ENCODE measurements at places on chromosomes 11 and 22.
A peak's percentile ranks its signal among the peaks of the same experiment; 100 is the strongest.

DNA sequence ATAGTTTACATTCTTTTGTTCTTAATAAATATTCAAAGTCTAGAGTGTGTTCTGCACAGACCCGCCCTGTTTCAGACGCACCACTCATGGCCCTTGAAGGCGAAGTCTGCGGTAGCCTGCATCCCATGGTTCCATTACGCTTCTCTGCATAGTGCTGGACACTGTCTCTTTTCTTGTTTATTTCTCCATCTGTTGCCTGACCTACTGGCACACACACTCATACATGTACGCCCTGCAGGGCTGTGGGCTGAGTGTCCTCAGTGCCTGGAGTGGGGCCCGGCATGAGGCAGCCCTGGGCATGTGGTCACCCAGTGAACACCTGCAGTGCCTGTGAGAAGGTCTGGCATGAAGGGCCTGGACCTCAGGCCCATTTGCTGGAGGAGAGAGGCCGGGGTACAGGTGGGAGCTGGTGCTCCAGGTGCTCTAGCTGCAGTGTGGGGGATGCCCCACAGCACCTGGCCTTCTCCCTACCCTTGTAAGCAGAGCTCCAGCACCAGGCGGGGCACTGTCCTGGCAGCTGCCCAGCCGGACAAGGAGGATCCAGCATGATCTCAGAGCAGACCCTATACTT, 404.1 kb downstream of the TBC1D22A start:
- no peak for DNase-seq

GRCh38 chr11:59368238-59369022, 9.7 kb downstream of the OR5AN1 start:
- no peak for DNase-seq

- no peak for DNase-seq
These were observed 1.6 kb downstream of the OR10A2 start for GRCh38 chr11:6864438-6864837.

DNA sequence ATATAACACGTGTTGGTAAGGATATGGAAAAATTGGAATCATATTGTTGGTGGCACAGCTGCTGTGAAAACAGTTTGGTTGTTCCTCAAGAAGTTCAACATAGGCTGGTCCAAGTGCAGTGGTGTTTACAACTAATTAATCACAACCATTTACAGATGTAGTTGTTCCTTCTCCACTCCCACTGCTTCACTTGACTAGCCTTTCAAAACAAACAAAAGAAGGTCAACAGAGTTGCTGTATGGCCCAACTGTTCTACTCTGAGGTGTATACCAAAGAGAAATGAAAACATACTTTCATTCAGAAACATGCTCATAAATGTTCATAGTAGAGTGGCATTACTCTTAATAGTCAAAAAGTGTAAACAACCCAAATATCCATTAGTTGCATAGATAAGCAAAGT, 36.6 kb upstream of the ACAT1 start:
- DNase-seq, result peak; percentile 24

- no peak for DNase-seq
These were observed 15.3 kb downstream of the RTCB start for GRCh38 chr22:32396746-32397145.

- DNase-seq, result no peak
These were observed 22.6 kb upstream of the SORL1 start for GRCh38 chr11:121429556-121429955.

DNA sequence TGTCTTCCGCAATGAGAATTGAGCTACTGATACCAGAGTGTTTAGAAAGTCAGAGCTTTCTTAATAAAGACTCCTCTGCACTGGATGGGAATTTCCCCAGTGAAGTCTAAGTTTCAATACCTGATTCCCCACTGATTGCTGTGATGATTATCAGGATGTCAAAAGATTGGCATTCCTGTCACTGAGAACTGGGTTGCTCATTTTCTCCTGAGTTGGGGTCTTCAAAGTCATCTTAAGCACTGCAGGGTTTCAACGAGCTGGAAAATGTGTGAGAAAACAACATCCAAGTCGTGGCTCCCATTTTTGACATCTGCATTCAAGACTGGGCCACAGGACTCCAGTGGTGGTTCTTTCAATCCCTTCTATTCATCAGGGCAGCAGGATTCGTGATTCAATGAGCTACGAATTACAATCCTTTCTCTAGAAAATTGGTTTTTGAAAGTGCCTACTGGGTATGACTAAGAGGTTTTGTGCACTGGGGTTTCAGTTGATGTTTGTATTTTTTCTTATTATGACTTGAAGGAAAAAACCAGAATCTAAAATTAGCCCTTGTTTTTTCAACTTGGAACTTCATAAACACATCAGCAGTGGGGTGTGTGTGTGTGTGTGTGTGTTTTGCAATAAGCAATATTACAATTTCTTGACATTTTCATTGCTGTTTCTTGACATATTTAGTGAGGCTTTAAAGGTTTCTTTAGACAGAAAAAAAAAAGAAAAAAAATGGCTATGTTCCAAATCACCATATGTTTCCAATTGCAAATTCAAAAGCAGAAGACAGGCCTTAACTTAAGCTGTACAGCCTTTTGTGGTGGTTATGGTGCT, 233.0 kb downstream of the FAM76B start:
- DNase-seq, result no peak

GRCh38 chr22:19814428-19814827, 40.2 kb downstream of the GNB1L start:
- no peak for DNase-seq

GRCh38 chr11:35192347-35192746, 53.4 kb downstream of the CD44 start:
- no peak for DNase-seq

- peak; percentile 87 for DNase-seq
These were observed at the start of gene CTNND1 for GRCh38 chr11:57761301-57762234. Gene CTNND1, plus strand, starts transcription at chr11:57761802. Its CDS starts 29,677 bp downstream, at chr11:57791479.

GRCh38 chr11:130449310-130449990, 1.0 kb downstream of the ADAMTS15 start:
- DNase-seq, result no peak

DNA sequence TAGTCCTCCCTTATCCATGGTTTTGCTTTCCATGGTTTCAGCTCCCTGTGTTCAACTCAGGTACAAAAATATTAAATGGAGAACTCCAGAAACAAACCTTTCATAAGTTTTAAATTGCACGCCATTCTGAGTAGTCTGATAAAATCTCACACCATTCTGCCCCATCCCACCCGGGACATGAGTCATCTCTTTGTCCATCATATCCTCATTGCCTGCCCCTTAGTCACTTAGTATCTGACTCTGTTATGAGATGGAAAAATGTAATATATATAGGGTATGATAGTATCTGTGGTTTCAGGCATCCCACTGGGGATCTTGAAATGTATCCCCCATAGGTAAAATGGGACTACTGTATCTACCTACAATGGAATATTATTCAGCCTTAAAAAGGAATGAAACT, 35.5 kb upstream of the FGF3 start:
- DNase-seq, result no peak

- DNase-seq, result peak; percentile 58
These were observed 5.3 kb upstream of the LRRN4CL start for GRCh38 chr11:62694455-62695167.

GRCh38 chr22:20436768-20437612, 635 bp downstream of the SCARF2 start:
- DNase-seq, result no peak

DNA sequence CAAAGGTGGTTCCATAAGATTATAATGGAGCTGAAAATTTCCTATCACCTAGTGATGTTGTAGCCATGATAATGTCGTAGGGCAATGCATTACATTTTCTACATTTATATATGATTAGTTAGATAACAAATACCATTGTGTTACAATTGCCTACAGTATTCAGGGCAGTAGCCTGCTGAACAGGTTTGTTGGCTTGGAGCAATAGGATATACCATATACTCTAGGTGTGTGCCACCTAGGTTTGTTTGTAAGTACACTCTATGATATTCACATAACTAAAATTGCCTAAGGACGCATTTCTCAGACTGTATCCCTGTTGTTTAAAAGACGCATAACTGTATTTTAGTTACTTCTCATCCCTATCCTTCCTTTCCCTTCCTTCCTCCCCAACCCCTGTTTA, 13.6 kb downstream of the PLEKHB1 start:
- no peak for DNase-seq

GRCh38 chr11:79536155-79536917, 95.5 kb upstream of the TENM4 start:
- no peak for DNase-seq

GRCh38 chr11:112266410-112266778, 5.7 kb upstream of the PLET1 start:
- no peak for DNase-seq

DNA sequence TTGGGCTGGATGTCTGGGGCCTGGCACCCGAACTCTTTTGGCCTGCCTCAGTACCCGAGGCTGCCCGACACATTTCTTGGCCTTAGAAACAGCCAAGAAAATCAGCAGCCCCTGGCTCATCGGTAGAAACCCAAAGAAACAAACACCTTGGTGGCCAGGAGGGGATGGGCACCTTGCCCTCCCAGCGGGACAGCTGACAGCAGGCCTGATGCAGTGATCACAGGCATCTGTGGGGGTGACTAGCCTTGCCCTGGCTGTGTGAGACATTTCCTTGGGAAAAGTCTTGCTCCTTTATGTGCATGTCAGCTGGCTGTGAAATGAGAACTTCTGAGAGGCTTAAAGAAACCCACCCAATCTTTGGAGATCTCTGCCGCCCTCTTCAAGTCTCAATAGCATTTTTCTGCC, 60.9 kb downstream of the SMIM38 start:
- DNase-seq, result no peak

DNA sequence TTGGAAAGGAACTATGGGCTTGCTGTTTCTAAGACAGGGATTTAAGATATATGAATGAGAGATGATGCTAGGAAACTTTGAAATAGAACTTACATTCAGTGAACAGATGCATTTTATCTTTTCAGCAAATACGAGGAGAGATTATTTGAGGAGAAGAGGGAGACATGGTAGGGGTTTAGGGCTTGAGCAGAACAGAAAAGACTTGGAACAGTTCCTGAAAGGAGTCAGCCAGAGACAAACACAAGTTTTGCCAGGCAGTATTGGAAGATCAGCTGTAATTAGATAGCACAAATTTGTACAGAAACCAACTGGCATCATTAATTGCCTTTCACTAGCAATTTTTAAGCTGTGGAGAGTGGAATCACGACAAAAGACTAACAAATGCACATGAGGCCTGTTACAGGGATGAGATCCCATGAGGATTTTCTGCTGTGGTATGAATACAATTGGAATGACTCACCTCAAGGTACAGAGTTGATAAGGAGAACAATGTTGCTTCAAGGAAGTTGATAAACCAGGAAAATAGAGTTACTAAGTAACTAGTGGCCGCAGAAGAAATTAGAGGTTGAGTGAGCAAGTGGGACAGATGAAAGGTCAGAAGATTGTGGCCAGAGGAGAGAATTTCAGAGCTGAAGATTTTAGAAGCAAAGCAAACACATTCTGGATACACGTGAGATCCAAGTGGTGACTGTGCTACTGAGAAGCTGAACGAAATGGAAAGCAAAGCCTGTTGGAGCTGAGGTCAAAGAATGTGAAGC, 67.9 kb downstream of the CYB5R2 start:
- DNase-seq, result no peak

DNA sequence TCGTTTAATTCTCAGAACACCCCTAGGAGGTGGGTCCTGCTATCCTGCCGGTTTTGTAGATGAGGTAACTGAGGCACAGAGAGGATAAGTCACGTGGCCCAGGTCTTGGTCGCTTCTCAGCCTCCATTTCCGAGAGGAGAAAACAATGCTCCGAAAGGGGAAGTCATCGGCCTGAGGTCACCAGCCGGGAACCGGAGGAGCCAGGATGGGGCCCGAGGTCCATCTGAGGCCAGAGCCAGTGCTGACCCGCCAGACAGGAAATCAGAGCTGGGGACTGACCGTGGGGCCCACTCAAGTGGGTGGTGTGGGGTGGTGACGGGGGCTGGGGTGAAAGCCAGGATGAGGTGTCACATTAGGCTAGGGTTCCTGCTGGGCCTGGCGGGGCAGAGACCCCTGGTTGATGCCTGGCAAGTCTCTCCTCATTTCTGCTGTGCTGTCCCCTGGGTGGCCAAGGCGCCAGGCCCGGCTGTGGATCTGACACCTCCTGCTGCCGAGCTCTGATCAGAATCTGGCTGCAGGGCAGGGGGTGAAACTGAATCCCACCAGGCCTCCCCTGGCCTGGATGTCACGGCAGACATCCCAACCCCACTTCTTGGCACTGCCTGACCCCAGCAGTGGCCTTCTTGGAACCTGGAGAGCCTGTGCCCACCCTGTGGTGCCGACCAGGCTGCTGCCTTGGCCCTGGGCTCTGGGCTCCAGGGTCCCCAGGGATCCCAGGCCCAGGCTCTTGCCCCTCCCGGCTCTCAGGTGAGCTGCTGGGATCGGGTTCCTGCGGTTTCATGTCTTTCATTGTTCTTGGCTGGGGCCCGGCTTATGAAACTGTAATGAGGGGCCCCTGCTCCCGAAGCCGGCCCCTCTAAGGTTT, 12.0 kb downstream of the TRIOBP start:
- no peak for DNase-seq

GRCh38 chr11:66860449-66860831, 3.6 kb downstream of the LRFN4 start:
- DNase-seq, result no peak

DNA sequence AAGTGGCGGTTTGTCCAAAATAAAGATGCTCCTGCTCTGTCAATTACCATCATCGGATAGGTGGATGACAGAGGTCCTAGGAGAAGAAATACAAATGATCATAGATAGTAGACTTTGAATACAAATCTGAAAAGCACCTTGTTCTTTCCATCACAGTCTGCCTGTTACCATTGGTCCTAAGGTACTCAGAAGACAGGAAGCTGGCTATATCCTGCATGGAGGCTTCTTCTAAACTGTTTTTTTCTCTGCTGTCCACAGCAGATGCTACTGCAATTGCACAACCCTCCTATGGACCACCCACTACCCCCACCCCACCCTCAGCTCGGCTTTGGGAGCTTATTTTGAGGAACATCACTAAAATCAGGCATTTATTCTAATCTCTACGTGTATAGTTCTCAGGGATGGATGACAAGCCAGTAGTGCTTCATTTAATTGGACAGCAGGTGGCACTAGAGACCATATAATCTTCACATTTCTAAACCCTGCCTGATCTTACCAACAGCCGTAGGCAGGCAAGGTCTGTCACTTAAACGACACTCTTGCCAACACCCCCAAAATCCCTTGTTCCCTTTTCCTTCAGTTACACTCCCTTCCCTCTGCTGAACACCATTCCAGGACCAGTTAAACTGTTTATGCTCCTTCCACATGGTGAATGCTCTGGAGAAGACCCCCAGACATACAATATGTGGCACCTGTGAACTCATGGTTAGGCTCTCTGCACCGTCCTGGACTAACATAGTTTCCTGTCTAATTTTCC, 6.6 kb upstream of the PTS start:
- peak; percentile 64 for DNase-seq

- no peak for DNase-seq
These were observed 5.0 kb upstream of the SERHL2 start for GRCh38 chr22:42548597-42549330.

Data from NCI-H774 (cell line).